Naive thymus-derived CD4-positive, alpha-beta T cell (primary cell): ENCODE measurements at places on chromosomes 7 and 10. TPM values are rescaled to one million over a fixed set of nuclear protein-coding genes. Genes with fewer than 3 reads are reported as not detected.
A peak's percentile ranks its signal among the peaks of the same experiment; 100 is the strongest.

DNA sequence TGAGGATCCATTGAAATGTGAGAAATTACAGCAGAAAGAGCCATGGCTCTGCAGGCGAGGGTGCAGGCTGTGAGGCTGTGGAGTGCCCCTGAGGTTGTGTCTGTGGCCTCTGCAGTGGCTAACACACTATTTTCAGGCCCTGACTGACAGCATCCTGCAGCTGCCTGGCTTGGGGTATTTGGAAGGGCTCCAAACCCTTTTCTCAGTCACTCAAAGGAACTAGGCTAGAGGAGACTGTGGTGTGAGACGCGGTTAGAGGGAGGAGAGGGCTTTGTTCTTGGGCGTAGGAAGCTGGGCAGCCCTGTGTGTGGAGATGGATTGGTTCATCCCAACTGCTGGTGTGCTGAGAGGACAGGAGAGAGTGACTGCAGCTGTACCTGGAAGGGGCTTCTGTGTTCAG lies 134.9 kb downstream of the RAMP3 start:
- H3K27me3 ChIP-seq: no peaks in the 10 kb centered on the region
- no peaks in the 10 kb centered on the region for H3K4me1 ChIP-seq
- no peaks in the 10 kb centered on the region for H3K36me3 ChIP-seq

DNA sequence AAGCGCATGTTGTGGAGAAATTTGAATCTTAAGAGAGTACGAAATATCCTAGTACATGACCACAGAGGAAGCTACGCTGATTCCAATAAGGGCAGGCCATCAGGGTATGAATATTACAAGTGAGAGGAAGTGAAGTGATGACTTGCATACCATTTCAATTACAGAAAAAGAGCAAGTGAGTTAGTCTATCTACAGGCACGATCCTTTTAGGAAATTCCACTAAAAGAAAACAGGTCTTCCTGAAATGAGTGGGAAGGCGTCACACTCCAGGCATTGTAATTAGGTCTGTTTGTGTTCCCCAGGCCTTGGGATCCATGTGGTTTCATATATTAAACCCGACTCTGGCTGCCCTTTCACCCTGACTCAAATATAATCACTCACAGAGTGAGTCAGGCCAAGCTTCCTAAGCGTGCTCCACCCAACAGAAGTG lies 152.5 kb downstream of the SEMA3A start:
- no peaks in the 10 kb centered on the region for H3K36me3 ChIP-seq
- no peak overlapping the region for H3K27ac ChIP-seq
- no peaks in the 10 kb centered on the region for H3K4me1 ChIP-seq
- H3K4me3 ChIP-seq: no peak overlapping the region

- H3K4me1 ChIP-seq: no peaks in the 10 kb centered on the region
- no peak overlapping the region for H3K27ac ChIP-seq
- H3K4me3 ChIP-seq: no peak overlapping the region
Observed at GRCh38 chr7:51141451-51142003, 175.1 kb downstream of the COBL start.

DNA sequence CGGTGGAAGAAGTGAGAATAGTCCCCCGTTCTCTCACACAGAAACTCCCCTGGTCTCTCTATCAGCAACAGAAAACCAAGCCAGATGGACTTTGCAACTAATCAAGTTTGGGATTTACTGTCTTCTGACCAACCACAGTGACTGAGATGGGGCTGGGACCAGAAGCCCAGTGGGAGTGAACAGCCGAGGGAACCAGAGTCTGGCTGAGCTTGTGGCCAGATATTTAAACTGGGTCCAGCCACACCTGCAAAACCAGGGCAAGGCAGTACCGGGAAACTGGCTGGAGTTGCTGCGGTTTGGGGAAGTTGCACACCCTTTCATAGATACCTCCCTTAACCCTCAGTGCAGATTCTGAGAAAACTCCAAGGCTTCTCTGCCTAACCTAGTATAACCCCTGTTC lies 6.0 kb downstream of the GSTK1 start:
- no peaks in the 10 kb centered on the region for H3K36me3 ChIP-seq
- H3K4me1 ChIP-seq: peaks cover 14% of the 10 kb centered on the region
- no peaks in the 10 kb centered on the region for H3K27me3 ChIP-seq
- no peak overlapping the region for H3K27ac ChIP-seq
- H3K4me3 ChIP-seq: no peak overlapping the region

APBB1IP gene
- total RNA-seq: 99.5 TPM

IKZF1 gene
- 536 TPM for total RNA-seq

GIMAP5 gene
- total RNA-seq: 422 TPM

DNA sequence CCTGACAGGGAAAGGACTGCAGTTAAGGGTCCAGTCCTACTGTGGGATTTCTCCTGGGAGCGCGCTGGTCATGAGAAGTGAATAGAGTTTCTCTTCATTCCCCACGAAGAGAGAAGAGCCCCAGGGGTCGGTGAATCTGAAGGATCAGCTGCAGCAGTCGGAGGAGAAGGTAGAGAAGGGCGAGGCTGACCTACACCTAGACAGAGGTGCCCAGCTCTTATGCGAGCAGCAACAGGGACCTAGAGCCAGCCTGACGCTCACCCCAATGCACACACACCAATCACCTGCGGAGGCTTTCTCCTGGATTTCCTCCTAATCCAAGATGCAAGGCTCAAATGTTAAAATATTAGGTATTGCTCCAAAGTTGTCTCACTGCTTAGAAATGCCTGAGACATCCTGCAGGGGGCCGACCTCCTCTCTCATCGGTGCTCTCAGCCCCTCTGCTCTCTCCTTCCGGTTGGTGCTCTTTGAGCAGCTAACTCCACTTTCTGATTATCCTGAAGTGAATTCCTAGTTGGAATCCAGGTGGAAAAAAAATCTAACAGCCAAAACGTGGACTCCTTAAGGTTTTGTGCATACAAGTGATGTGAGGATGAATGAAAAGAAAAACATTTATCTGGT lies 176.4 kb downstream of the AHR start:
- no peaks in the 10 kb centered on the region for H3K36me3 ChIP-seq
- no peak for DNase-seq
- no peak overlapping the region for H3K27ac ChIP-seq

DNA sequence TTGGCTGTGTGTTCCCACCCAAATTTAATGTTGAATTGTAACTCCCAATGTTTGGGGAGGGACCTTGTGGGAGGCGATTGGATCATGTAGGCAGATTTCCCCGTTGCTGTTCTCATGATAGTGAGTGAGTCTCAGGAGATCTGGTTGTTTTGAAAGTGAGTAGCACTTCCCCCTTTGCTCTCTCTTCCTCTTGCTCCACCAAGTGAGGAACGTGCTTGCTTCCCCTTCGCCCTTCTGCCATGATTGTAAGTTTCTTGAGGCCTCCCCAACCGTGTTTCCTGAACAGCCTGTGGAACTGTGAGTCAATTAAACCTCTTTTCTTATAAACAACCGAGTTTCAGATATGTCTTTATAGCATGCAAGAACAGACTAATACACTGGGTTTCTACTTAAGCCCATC lies 176.3 kb downstream of the CDK14 start:
- no peaks in the 10 kb centered on the region for H3K36me3 ChIP-seq
- H3K4me1 ChIP-seq: no peaks in the 10 kb centered on the region
- no peak overlapping the region for H3K27ac ChIP-seq

GRCh38 chr10:70880077-70880534 lies 8.3 kb downstream of the PCBD1 start:
- no peaks in the 10 kb centered on the region for H3K4me1 ChIP-seq
- no peak overlapping the region for H3K4me3 ChIP-seq
- no peak overlapping the region for H3K27ac ChIP-seq
- H3K27me3 ChIP-seq: no peaks in the 10 kb centered on the region
- peak; percentile 56 for DNase-seq
